Astrocyte of the hippocampus (primary cell): ENCODE measurements at places on chromosomes 2 and 18.

DNA sequence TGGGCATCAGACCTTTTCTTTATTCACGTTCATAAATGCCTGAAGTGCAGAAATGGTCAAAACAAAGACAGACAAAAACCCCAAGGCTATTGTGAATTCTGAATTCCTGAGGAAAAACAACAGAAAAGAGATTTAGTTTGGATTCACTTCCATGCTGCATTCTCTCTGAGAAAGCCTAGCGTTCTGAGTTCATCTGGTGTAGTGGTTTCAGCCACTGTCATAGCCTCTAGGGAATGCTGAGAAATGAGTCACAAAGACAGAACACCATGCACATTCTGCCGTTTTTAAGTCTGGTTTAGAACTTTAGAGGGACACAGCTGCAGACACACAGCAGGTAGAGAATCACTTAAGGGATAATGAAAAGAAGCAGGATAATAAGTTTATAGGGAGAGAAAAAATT lies 93.8 kb downstream of the LRP1B start:
- DNase-seq: peak; percentile 77

DNA sequence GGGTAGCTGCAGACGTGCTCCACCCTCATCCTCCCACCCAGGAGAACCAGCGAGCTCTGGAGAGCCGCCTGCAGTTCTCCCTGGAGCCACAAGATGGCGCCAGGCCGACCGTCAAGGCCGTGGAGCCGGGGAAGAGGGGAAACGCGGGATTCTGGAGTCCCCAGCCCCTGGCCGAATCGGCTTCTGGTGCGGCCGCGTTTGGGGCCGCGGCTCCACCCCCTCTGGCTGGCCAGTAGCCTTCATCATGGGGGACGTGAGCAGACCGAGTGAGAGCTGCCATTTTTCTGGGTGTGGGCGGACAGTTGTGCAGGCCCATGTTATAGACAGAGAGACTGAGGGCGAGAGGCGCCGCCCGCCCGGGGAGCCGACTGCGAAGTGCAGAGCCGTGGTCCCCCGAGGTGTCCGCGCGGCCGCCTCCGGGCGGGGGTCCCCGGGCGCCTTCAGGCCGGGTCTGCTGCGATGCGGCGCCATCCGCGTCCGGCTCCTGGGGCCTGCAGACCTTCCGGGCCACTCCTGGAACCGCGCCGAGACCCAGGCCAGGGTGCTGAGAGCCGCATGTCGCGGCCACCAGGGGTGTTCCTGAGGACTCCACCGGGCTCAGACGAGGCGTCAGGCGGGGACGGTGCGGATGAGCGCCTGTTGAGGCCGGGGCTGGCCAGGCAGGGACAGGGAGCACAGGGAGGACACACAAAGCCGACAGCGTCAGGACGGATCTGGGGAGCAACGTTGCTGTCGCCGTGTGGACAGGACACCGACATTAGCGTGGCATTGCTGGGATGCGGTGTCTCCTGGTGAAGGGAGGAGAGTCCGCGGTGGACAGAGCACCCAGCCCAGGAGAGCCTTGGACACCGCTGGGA lies 418.2 kb upstream of the HS6ST1 start:
- DNase-seq: peak; percentile 91

DNA sequence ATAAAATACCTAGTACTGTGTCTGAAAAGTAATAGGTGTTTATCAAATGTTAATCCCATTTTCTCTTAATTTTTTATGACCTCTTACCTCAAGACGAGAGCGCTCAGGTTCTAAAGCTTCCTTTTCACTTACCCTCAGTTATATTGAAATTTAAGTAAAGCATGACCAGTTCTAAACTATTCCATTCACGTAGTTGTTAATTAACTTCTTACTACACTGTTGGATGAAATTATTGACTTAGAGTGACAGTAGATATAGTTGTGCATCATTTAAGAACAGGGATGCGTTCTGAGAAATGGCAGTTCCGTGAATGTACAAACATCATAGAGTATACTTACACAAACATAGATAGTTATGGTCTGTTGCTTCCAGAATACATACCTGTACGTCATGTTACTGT lies 20.1 kb upstream of the HTR2B start:
- DNase-seq: no peak

DNA sequence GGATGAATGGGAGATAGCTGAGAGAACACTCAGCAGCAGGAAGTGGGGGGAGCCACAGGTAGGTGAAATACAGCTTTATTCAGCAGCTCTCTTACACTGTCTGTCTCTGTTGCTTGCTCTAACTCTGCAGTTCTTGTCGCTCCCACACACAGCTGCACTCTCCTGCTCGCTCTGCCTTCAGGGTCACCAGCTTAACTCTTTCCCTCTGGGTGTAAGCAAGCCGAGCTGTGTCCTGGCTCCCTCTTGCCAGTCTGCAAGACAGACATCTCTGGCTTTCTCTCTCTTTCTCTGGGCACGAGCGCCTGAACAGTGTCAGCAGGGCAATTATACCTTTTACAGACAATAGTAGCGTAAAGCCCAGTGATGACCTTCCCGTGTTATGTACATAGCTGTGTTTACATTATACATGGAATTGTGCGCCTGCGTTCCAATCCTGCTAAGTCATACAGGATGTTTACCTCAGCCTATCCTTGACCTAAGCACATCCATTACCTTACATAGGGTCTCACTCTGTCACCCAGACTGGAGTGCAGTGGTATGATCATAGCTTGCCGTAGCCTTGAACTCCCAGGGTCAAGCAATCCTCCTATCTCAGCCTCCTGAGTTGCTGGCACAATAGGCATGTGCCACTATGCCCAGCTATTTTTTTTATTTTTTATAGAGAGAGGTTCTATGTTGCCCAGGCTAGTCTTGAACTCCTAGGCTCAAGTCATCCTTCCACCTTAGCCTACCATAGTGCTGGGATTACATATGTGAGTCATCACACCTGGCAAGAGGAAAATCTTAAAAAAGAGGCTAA lies 57.8 kb upstream of the CHN1 start:
- no peak for DNase-seq

DNA sequence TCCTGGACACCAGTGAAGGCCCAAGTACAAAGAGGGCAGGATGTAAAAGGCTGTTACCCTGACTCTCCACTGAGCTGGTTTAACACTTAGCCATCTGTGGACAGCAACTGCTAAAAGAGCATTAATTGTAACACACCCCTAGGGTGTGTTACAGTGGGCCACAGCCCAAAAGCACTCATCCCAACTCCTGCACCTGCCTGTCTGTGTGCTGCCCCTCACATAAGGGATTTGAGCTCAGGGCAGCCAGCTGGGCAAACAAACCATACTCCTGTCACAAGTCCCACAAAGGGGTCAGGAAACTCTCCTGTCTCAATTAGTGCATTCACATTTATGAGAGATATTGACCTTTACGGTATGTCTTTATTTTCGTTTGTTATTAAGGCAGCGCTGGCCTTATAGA lies 833.1 kb upstream of the NXPH2 start:
- DNase-seq: no peak

DNA sequence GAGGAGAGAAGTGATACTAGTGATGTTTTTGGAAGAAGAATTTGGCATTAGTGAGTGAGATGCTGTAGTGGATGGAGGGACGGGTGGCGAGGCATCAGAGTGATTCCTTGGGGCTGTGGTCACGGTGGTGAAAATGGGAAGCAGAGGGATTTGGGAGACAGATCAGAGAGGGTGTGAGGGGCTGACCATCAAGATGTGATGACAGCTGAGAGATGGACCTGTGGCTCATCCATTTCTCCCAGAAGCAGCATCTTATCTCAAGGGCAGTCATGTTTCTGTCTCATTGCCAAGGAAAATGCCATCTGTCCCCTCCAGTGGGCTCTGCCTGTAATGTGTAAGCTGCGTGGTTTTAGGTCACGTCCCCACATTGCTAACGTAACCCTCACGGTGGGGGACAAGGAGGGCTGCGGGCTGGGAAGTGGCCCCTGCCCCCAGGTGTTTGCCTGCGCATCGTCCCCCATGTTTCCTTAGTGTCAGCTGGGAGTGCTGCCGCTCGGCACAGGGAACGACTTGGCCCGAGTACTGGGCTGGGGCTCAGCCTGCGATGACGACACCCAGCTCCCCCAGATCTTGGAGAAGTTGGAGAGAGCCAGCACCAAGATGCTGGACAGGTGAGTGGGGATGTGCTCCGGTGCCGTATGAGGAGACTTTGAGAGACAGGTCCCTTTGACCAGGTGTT lies 91.0 kb downstream of the DGKD start:
- DNase-seq: no peak

DNA sequence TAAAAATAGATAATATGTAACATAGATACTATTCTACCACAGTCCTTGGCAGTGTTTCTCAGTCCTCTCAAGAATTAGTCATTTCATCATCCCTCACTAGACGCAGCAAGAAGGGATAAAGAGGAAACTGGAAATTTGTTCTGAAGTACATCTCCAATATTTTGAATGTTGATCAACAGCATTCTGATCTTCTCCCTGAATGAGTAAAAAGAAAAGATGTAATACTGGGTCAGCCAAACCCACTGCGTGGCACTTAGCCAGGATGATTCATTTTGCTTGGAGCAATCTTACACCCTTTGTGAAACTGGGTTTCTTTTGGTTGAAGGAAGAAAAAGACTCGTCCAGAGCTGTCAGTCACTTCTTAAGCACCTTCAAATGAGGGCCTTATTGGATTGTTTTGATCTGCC lies 54.1 kb downstream of the TAF1B start:
- peak; percentile 95 for DNase-seq

- no peak for DNase-seq
Observed at GRCh38 chr2:9210030-9210429, 3.4 kb downstream of the ASAP2 start.

- DNase-seq: peak; percentile 80
Observed at GRCh38 chr2:1886405-1886992, 142.2 kb upstream of the PXDN start.

DNA sequence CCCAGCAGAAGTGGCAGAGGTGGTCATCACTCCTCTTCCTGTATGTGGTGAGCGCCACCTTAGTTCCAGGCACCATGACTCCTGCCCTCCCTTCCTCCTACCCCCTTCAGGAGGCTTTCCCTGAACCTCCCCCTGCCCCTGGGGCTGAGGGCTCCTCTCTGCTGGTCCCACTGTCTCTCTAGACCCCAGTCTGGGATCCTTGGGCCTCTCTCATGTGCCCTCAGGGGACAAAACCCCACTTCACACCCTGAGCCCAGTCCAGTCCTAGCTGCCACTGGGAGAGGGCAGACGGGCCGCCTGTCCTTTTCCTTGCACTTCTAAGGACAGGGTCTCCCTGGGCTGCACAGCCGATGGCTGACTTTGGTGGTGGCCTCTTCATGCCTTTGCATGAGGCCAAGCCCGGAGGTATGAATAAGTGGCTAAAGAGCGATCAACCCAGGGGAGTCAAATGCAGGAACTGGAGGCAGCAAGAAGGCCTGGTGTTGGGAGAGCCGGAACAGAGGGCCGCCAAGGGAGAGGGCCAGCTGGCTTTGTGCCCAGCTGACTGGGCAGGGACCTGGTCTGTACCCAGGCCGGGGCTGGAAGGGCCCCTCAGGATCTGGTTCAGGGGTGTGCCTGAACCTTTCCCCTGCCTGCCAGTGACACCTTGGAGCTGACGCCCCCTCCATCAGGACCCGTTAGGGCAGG lies 29.5 kb downstream of the GLI2 start:
- DNase-seq: peak; percentile 69

DNA sequence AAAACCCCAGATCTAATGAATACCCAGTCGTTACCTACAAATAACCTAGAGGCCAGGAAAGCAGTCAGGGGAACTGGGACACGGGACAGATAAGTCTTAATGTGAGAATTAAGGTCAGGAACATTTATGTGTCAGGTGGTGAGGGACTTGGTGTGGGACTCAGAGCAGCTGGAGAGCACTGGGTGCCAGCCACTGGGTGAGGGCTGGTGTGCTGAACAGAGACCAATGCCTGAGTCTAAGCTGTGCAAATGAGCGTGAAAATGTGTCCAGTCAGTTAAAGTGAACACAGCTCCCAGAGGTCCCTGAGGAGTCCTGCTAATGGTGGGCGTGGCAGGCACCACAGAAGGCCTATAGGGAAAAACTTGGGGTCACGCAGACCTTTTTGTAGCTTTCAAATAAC lies 225.9 kb downstream of the C1D start:
- DNase-seq: no peak

- no peak for DNase-seq
Observed at GRCh38 chr18:67072791-67073190, 443.7 kb downstream of the DSEL start.

- no peak for DNase-seq
Observed at GRCh38 chr2:172613040-172613439, 57.1 kb downstream of the PDK1 start.

GRCh38 chr2:10658041-10658913 lies 31.5 kb downstream of the NOL10 start:
- DNase-seq: peak; percentile 96

- DNase-seq: peak; percentile 20
Observed at GRCh38 chr2:223602972-223603371, 811 bp upstream of the SCG2 start.

- no peak for DNase-seq
Observed at GRCh38 chr2:233814056-233814835, 36.1 kb downstream of the MROH2A start.
